ENCODE measurements at places on chromosomes 13 and 19.

- no peak for DNase-seq
Measured at GRCh38 chr19:10010247-10010691, at the start of gene COL5A3. Gene COL5A3 (minus strand): TSS chr19:10010504. CDS start chr19:10010385, 119 bp downstream.

DNA sequence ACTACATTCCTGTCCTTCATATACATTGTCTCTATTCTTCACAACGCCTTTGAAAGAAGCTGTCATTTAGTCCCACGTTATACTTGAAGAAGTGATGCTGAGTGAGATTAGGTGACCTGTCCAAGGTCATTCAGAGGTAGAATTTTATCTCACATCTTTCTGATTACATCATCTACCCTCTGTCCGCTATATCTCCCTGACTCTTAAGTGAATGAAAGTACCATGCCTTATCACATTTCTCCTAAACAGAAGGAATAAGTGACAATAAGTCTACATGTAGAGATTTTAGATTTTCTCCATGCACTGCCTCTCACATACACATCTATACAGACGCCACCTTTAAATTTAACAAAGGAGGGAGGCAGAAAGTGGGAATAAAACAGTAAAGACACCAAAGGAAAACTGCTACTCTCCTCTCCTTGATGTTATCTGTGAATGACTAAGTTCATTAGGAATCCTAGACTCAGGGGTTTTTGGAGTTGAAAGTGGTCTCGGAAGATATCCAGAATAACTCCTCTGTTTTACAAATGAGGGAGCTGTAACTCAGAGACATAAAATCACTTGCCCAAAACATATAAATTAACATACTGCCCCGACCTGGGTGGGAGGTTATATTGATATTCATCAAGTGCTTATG is 4.9 kb upstream of the CLDN10 start:
- DNase-seq: no peak

GRCh38 chr19:6393983-6394412 is 1.0 kb upstream of the GTF2F1 start:
- DNase-seq: no peak

GRCh38 chr13:89550938-89551337 is 1796.5 kb upstream of the MIR17HG start:
- peak; percentile 57 for DNase-seq

GRCh38 chr13:49502954-49503353 is 7.2 kb downstream of the PHF11 start:
- no peak for DNase-seq

Measured in astrocyte of the spinal cord (primary cell).